Stimulated activated CD8-positive, alpha-beta memory T cell treated with anti-CD3 and anti-CD28 coated beads, Interleukin-2, amount 100 ng/mL, for 48 hours (primary cell): ENCODE measurements at places on chromosomes 4 and X.

GRCh38 chrX:124641737-124642491, 295.6 kb downstream of the SH2D1A start:
- DNase-seq: no peak

DNA sequence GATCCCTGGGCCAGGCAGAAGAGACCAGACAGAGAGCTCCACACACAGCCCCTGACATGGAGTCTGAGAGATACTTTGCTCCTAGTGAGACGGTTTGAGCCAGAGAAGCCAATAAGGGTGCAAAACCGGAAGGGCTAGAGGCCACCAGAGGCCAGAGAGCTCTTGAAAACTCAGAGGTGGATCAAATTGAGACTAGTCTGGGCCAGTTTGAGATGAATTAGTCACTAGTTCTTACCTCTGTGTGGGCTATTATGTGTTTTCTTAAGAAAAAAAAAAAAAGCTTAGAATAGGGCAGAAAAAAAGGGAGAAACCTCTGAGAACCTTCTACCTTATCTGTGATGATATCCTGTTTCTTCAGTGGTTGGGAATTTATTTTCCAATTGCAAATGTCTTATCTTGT, 110.4 kb upstream of the EDNRA start:
- no peak for DNase-seq

- no peak for DNase-seq
Observed at GRCh38 chr4:140353786-140354185, 19.7 kb upstream of the SCOC start.

DNA sequence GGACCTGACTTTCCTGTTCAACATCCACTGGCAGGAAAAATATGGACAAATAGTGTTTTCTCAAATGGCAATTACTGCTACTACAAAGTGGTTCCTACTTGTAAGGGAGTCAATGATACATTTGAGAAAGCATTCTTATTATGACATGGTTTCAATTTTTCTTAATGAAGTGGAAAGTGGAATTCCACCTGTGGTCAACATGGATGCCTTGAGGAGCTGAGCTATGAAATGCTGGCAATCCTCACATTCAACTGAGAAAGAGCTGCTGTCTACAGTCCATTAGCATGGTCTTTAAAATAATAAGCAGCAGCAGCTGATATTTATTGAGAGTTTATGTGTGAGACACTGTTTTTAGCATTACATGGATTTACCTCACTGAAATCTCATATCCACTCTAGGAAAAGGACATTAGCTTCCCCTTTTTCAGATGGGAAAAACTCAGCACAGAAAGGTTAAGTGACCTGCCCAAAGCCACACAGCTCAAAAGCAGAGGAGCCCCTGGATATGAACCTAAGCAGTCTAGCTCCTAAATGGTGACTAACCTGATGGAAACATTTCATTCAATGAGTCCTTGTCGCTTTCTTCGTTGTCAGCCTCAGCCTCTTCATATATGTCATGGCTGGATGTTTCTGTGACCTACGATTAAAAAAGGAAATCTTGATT, 29.2 kb downstream of the MAP7D3 start:
- no peak for DNase-seq

DNA sequence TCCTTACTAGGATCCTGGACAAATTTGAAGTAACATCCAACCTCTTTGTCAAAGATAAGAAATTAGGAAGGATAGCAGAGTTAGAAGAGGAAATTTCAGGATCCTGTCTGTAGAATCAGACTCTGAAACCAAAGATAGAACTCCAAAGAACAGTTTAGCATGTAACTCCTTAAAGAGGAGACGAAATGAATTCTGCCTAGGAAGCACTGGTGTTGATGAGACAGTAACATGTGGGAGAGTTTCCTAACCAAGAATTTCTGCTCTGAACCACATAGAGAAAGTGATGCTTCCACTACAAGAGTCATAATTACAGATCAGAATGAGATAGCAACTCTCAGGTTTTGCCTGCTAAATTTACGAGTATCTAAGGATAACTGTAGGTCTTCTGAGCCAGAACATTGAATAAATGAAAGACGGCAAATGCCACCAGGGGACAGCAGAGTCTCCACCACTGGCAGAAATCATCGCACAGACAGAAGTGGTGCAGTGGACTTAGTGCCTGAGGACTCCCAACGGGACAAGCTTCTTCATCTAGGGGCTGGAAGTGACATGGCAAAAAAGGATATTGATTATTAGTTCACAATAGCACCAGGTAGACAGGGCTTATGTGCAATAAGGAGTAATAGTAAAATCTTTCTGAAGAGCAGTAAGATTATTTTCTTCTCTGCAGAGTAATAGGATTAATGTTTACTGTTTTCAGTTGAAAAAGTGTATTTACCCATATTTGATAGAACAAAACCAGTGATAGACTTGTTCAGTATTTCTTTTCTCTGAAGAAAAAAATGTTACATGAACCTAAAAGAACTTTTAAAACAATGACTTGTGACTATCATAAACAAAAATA, 6.7 kb upstream of the PPID start:
- peak; percentile 32 for DNase-seq

- no peak for DNase-seq
Observed at GRCh38 chrX:96481831-96482230, 202.8 kb upstream of the DIAPH2 start.

- no peak for DNase-seq
Observed at GRCh38 chr4:100189820-100190642, at the start of gene DDIT4L. DDIT4L (minus strand) TSS chr4:100190468; CDS start chr4:100189983, 485 bp downstream.

- DNase-seq: no peak
Observed at GRCh38 chrX:135914404-135914803, 20.9 kb downstream of the SAGE1 start.

DNA sequence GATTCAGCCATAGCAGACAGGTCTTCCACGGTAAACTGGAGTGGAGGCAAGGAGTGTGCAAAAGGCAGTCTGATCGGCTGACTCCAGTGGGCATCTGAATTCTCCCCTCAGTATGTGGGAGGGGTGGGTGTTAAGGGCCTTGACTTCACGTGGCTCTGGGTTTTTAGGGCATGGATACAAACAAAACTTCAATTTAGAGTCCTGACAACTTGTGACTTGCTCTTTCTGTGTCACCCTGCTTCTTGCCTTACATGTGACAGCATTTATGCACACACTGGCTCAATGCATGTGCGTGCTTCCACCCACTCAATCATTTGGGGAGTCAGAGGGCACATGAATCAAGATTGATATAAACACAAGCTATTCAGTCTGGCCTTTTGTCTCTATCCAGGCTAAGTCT, 17.5 kb downstream of the PLP1 start:
- DNase-seq: no peak

DNA sequence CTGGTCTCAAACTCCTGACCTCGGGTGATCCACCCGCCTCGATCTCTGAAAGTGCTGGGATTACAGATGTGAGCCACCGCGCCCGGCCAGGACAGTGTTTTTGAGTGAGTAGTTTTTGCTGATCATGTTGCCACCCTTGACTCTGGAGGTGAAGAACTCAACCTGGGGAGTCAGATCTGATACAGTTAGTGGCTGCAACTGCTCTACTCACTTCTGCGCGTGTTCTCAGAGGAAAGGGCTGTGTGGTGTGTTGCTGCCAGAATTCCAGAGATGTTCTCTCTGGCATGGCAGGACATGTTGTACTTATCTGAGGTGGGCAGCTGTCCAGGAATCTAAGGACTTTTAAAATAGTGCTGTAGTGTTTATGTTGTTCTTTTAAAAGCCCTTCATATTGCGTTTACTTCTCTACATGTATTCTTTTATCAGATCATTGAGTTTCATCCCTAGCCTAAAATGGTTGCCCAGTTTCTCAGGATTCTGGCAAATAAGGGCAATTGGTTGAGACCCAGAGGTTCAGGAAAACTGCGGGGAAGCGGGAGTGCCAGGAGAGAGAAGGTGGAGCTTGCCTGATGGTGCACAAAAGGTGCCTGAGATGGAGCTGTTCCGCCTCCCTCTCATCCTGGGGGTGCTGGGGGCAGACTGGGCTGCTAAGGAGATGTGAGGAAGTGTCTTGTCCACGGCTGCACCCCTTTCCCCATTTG, 97.7 kb downstream of the ARHGAP10 start:
- no peak for DNase-seq

- DNase-seq: no peak
Observed at GRCh38 chr4:89995006-89995405, 100.4 kb downstream of the MMRN1 start.

GRCh38 chr4:115343171-115343570, 229.8 kb upstream of the NDST4 start:
- DNase-seq: no peak

- peak; percentile 77 for DNase-seq
Observed at GRCh38 chrX:107673933-107674479, 45.7 kb downstream of the PRPS1 start.

GRCh38 chr4:140172960-140173359, 19.0 kb upstream of the MAML3 start:
- DNase-seq: no peak

GRCh38 chr4:113958766-113959538, 20.5 kb downstream of the ARSJ start:
- DNase-seq: no peak

- DNase-seq: no peak
Observed at GRCh38 chr4:134365852-134366251, 164.3 kb upstream of the PABPC4L start.

GRCh38 chrX:119899125-119899524, 3.4 kb downstream of the AKAP14 start:
- no peak for DNase-seq

DNA sequence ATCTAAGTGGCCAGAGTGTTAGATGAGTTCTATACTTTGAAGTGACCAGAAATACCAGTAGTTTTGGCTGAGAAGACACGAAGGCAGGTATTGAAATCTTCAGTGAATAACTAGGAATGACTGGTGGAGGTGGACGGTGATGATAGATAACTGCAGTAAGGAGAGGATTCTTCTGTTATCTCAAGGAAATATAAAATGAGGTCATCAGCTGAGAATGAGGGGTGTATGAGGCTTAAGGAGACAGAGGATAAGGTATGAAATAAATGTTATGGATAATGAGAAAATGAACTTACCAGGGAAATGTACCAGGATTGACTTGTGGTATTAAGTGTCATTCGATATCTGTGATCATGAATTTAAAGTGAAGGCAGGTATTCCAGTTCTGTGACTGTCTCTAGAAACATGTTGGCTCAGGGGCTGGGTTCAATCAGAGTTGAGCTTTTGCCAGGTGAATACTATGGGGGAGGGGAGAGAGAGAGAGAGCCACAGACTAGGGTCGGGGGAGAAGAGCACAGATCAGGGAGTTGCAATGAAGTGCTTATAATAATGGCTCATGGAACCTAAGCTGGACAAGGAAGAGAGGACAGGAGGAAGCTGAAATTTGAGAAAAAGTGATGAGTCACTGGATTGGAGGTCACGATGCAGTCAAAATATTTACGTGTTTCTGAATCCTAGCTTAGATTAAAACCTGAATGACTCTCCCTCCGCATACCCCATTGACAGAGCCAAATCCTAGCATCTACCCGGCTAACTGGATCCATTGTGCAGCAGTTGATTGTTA, 37.5 kb upstream of the BRS3 start:
- DNase-seq: no peak

DNA sequence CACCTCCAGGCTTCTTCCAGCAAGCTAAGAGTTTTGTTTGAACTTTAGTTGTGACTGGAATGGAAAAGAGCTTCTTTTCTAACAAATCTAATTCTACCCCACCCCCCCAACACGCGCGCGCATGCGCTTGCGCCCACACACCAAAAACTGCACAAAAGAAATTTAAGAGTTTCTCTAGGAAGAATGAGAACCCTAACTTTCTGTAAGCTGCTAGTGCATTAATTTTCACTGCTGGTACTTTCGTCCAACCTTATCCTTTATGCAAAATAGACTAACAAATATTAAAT, 9.0 kb upstream of the INTU start:
- DNase-seq: no peak

DNA sequence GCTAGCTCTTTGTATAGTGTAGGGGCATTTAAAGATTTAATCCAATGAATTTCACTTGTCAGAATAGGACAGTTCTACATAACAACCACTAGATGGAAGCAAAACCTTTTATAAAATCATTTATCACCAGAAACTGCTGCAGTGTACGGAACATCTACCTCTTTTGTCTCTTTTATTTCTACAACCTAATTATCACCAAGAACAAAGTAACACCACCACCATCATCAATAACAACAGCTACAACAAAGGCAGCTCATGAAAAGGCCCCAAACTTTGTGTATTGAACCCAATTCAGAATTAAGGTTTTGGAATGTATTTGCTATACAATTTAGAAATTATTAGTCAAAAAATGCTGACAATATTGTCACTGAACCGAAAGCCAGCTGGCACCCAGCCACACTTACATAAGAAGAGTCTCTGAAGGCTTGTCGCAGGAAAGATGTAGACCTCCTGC, 260.9 kb upstream of the RPS6KA3 start:
- DNase-seq: no peak

- DNase-seq: no peak
Observed at GRCh38 chr4:153076861-153077260, 127.4 kb upstream of the TRIM2 start.

DNA sequence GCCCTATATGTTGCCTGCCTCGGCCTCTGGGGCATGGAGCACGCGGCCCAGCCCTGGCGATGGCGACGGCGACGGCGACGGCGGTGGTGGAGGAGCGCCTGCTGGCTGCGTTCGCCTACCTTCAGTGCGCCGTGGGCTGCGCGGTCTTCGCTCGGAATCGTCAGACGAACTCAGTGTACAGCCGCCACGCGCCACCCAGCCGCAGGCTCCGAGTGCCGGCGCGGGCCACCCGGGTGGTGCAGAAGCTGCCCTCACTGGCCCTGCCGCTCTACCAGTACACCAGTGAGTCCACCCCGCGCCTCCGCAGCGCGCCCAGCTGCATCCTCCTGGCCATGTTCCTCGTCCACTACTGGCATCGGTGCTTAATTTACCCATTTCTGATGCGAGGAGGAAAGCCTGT, 83.7 kb upstream of the F9 start:
- no peak for DNase-seq

- no peak for DNase-seq
Observed at GRCh38 chr4:95155759-95156451, 392.9 kb downstream of the UNC5C start.

DNA sequence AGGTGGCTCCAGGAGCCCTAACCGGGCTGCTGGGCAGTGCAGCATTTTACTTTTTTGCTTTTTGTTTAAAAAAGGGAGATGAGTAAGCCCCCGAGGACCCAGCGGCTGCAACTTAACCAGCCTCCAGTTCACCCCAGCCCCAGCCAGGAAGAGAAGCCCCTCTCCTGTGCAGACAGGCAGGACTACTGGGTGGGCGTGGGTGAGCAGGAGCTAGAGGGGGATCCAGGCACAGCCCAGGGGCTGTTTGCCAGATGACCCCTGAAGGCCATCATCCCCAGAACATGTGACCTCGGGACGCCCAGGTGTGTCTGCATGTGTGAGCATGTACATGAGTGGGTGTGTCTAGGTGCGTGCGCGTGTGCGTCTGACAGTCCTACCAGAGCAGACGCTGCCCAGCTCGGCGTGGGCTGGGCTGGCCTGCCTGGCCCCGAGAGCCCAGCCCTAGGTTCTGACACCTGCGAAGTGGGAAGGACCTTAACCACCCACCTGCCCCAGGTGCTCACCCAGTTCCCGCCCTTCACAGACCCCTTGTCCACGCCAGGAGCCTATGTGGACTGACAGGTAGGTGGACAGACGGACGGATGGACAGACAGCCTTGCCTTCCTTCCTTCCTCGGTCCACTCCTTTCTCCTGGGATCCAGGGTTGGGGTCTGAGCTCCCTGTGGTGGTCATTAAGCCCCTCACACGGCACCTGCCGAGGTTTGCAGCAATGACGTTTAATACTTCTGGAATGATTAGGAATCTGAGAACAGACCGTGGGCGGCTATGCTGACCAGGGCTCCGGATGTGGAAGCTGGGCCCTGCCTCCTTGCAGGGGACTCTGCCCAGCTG, 7.8 kb upstream of the HAUS3 start:
- DNase-seq: no peak

GRCh38 chrX:45472968-45473367, 272.3 kb upstream of the DIPK2B start:
- DNase-seq: no peak

GRCh38 chr4:15344041-15344440, 83.8 kb upstream of the C1QTNF7 start:
- no peak for DNase-seq
